Esophagus (tissue), 2 donors: ENCODE measurements at places on chromosomes 2 and 18. TPM values are rescaled to one million over a fixed set of nuclear protein-coding genes. Genes with fewer than 3 reads are reported as not detected.

Gene ANKRD30B
- not detected for polyA plus RNA-seq

Gene UGT1A7
- polyA plus RNA-seq = 54.2 TPM

Gene IGFBP2
- 138 TPM for polyA plus RNA-seq

Gene REG3A
- polyA plus RNA-seq = 1.5 TPM

Gene SKA1
- polyA plus RNA-seq = 2.4 TPM

Gene NTSR2
- polyA plus RNA-seq = not detected

Gene SLC11A1
- 1.5 TPM for polyA plus RNA-seq

Gene CPLX4
- polyA plus RNA-seq = not detected

Gene GPN1
- polyA plus RNA-seq = 15.0 TPM

Gene DTNA
- 6.7 TPM for polyA plus RNA-seq

Gene HOXD13
- not detected for polyA plus RNA-seq

Gene LYPD6B
- polyA plus RNA-seq = 4.9 TPM

Gene ORC4
- polyA plus RNA-seq = 12.0 TPM

Gene DPP4
- 0.18 TPM for polyA plus RNA-seq

Gene KIAA2012
- not detected for polyA plus RNA-seq

Gene BARD1
- 5.1 TPM for polyA plus RNA-seq

Gene DLX1
- 0.02 TPM for polyA plus RNA-seq

Gene ABCG5
- 0.01 TPM for polyA plus RNA-seq

Gene TRIM43
- not detected for polyA plus RNA-seq

Gene SLC4A3
- polyA plus RNA-seq = 2.5 TPM
